ENCODE measurements at places on chromosomes 6 and 20.

DNA sequence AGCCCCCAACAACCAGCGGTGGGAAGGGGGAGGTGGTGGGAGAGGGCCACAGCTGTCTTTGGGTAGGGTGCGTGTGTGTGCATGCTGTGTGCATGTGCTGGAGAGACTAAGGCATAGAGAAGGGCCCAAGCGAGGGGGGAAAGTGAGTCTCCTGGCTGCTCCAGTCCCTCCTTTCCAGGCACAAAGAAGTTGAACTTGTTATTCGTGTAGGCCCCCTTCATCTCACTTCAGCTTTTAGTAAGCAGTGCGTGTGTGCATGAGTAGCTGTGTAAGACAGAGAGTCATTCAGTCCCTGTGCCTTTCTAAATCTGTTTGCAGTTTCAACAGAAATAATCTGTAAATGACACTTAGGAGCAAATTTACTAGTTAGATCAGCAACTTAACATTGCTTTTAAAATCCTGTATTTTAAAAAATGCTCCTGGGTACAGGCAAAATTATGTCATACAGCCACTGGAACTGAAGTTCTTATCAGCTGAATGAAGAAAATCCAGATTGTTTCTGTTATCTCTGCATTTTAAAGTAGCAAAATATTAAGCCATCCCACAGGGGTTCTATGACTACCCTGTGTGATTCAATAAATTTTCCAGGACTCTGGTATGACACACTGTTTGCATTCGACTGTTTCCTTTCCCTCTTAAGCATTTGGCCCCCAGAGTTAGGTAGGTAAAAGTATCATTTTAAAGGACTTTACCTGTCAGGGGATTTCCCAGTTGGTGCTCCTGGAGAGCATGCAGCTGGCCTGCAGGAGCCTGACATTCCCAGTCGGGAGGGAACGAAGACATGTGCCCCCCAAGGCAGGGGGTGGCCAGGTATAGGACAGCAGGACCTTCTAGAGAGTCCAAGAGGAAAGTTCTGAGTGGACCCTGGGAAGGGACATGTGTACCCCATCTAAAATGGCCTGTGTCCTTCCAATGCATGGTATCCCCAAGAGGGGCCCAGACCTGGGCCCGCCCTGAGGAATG, 39.0 kb downstream of the MTRES1 start:
- DNase-seq, result no peak

GRCh38 chr6:42400886-42401612, 50.7 kb downstream of the TRERF1 start:
- no peak for DNase-seq

DNA sequence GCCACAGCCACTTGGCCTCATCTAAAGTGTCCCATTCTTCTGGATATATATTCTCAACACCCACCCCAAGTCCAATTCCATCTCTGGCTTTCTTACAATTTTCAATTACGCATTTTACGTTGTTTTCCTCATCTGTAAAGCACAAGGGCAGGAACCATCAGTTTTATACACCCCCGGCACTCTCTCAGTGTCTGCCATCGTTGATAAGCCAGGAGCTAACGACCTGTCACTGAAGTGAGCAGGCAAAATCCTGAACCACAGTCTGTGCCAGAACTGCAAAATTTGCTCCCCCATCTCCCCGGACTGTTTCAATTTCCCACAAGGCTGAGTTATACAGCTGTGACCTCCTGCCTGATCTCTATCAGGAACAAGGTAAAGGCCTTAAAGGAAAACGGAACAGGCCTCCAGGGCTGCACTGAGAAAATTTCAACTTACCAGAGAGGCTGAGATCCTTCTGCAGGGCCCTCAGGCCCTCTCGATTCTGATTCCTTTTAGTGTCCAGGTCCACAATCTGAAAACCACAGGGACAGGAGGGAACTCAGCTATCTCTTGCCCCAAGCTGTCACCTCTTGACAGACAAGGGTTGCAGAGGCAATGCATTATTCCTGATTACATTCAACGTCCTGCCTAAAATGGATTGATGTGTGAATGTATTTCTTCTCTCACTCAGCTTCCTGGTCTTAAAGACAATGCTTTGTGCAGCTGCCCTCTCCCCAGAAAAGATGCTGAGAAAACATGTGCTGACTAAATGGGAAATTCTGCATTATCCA, 1.8 kb downstream of the PDRG1 start:
- no peak for DNase-seq

- DNase-seq, result no peak
Observed at GRCh38 chr6:132322398-132322797, 78.9 kb downstream of the MOXD1 start.

DNA sequence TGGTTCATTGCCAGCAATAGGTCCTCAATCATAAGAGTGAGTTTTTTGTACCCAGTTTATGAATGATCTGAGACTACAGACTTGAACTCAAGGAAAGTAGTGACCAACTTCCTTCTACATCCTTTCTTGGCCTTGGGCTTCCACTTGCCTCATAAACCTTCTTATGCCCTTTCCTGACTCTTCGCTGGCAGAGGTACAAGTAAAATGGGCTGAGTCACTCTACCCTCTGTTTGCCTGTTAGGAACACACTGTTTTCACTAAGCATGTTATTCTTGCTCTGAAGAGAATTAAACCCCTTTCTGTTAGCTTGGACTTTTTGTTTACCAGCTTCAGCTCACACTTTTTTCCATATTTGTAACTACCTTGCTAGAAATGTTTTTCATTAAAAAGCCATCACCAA, 74.4 kb downstream of the PKHD1 start:
- no peak for DNase-seq

DNA sequence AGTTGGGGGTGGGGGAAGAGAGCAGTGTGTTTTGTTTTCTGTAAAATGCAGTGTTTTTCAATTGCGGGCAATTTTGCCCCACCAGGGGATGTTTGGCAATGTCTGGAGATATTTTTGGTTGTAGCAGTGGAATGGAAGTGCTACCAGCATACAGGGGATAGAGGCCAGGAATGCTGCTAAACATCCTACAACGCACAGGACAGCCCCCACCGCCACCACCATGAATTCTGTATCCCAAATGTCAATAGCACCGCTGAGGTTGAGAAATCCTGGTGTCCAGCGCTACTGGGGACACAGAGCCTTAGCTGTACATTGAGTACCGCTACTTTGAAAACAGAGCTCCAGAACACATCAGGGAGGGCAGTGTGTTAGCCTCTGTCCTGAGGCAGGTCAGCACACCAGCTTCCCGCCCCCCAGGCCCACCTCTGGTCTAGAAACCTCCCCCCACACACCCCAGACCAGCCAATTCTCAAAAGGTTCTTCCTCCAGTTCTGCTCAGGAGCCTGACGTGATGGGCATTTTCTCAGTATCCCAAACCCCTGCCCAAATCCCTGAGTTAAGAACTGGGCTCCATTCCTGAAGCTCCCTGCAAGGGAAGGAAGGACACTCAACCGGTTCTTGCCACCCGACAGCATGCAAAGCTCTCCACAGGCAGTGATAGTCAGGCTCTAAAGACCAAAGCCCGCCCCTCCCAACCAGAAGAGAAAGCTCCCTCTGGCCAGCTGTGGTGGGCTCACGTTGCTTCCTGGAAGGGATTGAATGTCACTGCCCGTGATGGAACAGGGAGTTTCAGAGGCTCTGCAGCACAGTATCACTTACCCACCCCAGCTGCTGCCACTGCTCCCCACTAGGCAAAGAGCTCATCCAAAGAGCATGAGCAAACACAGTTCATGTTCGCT, 321.5 kb upstream of the JARID2 start:
- DNase-seq, result peak; percentile 18

DNA sequence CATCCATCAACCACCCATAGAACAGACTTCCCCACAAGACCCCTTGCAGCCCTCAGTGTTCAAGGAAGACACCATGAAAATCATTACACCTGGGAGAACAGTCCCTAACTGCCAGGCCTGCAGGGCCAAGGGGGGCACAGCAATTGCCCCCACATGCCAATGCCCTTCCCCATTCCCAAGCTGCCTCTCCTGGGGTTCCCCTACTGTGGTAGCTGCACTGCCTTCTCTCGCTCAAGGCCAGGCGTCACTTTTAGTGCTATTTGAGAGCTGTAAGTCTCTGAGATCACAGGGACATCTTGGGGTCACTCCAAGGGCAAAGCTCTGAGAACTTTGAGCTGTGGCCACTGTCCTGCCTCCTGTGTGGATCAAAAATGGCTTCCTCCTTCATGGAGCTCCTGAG, 6.0 kb upstream of the ACSS1 start:
- DNase-seq, result no peak

DNA sequence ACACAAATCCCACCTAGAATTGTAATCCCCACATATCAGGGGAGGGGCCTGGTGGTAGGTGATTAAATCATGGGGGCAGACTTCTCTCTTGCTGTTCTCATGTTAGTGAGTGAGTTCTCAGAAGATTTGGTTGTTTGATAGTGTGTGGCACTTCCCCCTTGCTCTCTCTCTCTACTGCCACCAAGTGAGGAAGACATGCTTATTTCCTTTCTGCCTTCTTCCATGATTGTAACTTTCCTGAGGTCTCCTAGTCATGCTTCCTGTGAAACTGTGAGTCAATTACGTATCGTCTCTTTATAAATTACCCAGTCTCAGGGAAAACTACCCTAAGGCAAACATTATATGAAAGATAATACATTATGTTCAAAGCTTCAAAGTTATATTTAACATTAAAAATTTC, 1297.5 kb upstream of the CITED2 start:
- no peak for DNase-seq

- no peak for DNase-seq
Observed at GRCh38 chr6:152233547-152234320, 403.4 kb downstream of the SYNE1 start.

DNA sequence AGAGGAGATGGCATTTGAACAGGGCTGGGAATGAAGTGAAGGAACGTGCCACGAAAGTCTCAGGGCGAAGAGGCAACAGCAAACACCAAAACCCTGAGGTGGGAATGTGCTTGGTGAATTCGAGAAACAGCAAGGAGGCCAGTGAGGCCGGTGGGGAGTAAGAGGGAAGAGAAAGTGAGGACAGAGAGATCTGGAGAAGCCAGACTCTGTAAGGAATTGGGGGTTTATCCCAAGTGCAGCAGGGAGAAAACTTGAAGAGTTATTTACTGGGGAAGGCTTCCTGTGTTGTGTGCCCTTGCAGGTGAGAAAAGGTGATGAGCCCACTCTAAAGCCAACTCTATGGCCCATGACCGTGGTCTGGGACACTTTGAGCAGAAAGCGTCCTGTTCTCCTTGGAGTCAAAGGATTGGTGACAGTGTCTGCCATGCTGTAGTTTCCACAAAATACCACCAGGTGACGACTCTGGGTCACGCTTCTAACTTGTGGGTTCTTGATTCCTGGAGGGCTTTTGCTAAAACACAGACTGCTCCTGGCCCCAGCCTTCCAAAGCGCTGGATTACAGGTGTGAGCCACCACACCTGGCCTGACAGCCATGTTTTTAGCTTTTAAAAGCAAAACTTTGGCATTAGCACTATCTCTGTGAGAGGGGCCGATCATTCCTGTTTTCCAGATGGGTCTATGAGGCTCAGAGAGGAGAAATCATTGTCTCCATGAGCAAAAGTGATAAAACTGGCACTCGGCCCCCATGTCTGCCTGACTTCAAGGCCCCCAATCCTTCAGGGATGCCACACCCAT, 18.0 kb upstream of the CSNK2A1 start:
- peak; percentile 34 for DNase-seq

- peak; percentile 44 for DNase-seq
Observed at GRCh38 chr6:168147205-168147738, 68.3 kb upstream of the FRMD1 start.

- peak; percentile 36 for DNase-seq
Observed at GRCh38 chr6:135675862-135676261, 175.6 kb upstream of the PDE7B start.

- DNase-seq, result no peak
Observed at GRCh38 chr6:84685983-84686584, 78.3 kb downstream of the TBX18 start.

DNA sequence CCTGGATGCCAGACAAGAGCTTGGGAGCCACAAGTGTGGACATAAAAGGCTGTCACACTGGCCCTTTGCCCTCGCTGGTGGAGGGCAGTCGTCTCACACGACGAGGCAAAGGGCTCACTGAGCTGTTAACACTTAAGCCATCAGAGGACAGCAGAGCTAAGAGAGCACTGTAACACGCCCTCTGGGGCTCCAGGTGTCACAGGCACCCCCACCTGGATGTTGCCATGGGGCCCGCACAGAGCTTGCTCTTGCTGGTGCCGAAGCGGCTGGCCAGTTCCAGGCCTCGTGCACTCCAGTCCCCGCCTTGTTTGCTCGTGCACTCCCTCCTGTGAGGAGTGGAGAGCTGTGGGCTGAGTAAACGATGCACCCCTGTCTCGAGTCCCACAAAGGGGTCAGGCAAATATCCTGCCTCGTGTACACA, 37.4 kb downstream of the SLC35D3 start:
- peak; percentile 41 for DNase-seq

- DNase-seq, result no peak
Observed at GRCh38 chr6:122758927-122759334, 20.6 kb upstream of the FABP7 start.

DNA sequence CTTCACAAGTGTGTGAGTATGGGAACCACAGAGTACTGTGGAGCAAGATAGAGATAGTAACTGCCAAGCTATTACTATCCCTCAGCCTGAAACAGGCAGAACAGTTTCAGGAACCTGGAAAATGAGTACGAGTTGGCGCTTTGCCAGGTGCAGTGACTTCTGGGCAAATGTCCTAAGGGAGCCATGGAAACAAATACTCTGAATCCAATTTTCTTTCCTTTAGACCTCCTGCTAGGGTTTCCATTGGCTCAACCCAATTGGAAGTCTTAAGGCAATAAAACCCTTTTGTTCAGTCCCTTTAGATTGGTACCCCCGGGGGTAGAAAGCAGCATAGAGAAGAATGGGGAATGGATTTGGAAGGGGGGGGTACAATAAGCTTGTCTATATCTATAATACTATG, 205.0 kb upstream of the EPHA7 start:
- no peak for DNase-seq

DNA sequence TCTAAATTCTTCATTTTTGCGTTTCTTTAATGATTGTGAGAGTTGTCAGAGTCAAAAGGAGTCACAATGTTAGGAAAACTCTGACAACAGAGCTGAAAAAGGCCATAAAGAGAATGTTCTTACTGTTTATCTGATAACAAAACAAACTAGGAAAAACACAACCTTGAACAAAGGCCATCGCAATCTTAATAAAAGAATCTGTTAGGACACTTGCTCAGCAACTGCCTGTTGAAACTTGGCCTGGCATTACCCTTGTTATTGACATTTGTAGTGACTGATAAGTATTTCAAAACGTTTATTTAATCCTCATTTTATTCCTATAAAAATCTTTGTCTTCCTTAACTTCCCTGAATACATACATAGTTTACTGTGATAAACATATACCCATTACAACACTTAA, 15.7 kb downstream of the GSTA1 start:
- DNase-seq, result no peak

DNA sequence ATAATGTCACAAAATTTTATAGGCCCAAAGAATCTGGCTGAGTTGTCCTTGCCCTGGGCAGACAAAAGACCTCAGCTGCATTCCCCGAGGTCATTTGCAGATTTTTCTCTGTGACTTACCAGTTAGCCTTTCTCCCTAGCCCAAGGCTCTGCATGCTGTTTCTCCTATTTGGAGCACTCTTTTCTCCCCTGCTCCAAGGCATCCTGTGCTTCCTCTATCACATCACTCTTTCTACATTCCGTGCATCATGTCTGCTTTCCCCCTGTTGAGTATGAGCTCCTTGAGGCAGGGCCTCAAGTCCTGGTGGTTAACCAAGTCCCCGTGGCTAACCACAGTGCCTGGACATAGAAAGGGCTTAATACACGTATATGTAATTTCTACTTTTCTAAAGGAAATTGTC, 593 bp upstream of the GSTA3 start:
- DNase-seq, result no peak
